ENCODE measurements at places on chromosomes 5 and 9.

GRCh38 chr5:94595281-94595840, 23.0 kb downstream of the KIAA0825 start:
- DNase-seq: no peak

- DNase-seq: peak; percentile 19
Measured at GRCh38 chr9:1837453-1838084, 177.6 kb upstream of the SMARCA2 start.

DNA sequence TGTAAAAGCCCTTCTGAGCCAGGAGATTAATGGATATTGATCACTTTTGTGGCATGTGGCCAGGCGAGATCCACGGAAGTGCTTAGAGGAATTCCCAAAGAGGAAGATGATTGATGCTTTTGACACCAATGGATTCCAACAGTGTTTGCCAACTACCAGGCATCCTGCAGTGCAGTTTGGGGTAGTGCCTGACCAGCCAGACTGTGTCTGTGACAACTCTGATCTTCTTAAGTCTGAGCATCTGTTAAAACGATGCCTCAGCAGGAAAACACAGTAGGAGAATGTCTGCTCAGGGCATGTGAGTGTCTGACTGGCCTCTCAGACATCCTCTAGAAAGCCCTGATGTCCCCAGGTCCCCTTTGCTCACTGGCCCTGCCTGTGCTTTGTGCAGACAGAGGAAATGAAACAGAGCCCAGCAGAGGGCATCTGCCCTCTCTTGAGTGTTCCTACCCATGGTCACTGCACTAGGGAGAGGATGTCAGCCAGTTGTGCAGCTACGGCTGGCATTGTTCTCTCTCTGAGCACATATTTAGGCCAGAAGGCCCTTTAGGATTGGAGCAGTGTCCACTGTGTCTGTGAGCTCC, 57.0 kb downstream of the TRPC7 start:
- DNase-seq: no peak

DNA sequence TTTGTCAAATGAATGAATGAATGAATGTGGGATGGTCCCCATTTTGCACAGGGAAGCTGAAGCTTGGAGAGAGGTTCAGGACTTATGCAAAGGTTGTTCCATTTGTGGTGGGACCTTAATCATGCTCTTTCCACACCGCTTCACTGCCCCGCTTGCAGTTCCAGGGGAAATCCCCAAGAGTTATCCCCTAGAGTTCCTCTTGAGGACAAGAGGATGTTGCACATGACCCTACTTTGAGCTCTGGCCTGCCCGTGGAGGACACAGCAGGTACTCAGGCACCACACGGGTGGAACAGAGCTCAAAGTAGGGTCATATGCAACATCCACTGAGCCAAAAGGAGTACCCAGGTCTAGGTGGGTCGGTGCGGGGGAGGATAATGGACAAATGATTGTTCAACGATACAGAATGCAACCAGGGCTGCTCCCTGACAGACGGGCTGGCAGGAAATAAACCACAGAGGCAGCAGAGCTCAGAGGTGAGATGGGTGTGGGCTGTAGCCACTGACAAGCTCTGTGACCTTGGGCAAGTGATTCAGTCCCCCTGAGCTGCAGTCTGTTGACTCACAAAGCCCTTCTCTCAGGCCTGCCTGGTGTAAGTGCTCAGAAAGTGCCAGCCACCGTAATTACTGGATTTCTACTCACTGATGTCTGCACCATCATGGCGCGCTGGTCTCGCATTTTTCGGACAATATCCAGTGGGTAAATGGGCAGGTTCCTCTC, 60.3 kb upstream of the EPB41L4B start:
- DNase-seq: no peak

DNA sequence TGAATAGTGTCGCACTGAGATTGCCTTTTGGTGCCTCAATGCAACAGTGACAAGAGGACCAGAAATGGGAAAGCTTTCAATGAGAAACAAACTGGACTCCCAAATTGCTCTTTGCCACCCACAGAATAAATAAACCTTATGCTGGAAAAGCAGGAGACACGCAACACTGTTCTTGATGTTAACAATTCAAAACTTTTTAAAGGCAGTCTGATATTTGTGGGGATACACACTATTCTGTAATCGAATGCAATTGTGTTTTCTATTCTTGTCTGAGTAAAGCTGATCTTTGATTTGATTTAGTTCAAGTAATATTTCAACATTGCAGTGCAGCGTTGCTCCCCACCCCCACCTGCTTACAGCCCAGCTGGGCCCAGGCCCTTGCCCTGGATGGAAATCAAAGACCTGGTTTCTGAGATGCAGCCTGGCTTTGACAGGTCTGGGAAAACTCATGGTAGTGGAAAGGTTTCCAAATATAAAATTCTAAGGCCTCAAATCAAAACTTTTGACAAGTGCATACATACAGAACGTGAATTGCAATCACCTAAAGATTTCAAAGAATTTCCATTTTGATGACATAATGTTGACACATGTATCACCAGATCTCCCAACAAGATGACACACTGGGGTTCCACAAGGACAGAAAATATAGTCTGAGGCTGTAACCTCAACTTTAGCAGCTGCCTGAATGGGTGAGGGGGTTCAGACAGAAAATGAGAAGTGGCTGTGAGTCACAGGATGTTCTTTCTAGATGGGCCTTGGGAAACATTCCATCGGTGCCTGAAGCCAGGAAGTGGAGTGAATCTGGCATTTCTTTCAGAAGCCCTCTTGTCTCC, 55.1 kb downstream of the ABCA1 start:
- DNase-seq: peak; percentile 97

DNA sequence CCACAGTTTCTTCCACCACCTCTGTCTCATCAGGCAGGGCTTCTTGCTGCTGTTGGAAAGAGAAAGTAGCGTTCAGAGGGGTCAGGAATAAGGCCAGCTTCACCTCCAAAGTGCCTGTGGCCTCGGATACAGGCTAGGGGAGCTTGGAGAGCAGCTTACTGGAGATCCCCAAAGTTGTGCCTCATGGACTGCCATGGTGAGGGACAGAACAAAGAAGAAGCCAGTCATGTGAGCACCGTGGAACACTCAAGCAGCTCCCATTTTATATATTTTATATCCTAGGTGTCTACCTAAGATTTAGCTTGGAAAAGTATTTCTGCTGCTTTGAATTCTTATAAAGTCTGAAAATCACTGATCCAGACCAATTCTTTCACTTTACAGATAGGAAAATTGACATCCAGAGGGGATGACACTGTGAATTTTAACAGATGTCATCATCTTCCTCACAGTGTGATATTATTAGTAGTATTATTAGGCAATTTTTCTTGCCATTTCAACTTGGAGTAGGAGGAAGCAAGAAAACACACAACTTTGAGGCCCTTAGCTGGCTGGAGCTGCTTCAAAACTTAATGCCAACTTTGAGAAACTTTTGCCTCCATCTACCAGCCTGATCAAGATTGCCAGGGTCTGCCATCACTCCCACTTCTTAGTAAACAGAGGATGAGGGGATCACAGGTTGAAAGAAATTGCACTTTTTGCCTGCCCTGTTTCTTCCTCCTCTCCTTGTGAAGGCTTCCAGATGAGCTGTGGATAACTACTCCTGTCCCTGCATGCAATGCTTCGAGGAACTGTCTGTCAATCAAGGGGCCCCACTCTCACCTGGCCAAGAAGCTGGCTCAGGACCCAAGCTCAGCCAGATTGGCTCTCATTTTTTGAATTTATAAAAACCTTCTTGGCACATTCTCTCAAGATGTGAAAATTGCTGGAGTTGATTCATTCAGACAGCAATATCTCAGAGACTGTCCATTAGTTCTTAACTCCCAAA, 11.8 kb downstream of the SPARC start:
- no peak for DNase-seq

DNA sequence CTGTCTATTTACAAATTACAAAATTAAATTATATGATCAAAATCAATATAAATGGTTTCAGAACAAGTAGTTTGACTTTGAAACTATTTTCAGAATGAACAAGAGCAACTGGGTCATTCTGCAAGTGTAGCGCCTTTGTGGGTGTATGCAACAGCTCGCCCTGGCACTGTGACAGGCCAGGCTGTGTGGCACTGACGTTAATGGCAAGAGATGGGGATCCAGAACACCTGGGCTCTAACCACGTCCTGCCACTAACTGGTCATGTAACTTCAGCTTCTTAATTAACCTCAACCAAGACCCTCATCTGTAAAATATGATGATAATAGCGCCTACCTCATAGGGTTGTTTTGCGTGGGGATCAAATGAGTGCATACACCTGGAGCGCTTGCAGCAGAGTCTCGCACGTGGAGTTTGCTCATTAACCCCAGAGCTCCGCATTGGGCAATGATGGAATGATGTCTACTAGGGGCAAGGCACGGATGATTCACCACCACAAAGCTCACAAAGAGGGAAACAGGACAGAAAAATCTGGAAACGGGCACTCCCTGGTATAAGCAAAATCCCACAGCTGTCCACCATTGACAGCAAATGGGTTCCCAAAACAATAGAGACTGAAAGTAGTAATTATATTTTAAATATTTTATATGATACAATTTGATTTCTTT, 639.4 kb downstream of the SEMA5A start:
- DNase-seq: no peak

DNA sequence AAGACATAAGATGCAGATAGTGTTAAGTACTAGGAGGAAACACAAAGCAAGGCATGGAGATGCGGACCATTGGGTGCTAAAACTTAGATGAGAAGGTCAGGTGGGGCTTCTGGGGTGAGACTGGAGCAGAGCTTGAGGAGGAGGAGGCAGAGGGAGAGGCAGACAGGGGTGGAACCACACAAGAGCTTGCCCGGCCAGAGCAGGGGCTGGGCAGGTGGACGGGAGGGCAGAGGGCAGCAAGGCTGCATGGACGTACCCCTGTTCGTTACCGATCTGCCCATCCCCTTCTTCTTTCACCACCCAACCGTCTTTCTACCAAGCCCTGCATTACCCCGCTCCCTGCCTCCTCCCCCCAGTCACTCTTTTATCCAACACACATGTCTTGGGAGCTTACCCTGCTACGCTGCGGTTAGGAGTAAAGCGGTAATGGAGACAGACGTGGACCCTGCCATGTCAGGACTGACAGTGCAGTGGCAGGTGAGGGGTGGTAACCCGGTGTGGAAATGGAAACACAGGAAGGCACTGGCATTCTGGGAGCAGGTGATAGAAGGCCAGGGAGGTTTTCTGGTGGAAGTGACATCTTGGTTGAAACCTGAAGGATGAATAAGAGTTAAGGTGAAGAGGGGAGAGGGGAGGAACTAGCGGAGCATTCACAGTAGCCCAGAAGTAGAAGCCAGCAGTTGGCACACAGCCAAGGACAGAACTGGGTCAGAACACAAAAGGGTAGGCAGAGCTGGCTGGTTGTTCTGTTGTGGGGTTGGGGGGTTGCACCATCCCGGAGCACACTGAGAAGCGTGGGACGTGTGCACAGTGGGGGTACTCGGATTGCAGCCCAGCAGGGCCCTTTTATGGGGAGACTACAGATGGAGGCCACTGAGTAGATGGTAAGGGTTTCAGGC, 167.2 kb downstream of the CACNA1B start:
- DNase-seq: no peak

DNA sequence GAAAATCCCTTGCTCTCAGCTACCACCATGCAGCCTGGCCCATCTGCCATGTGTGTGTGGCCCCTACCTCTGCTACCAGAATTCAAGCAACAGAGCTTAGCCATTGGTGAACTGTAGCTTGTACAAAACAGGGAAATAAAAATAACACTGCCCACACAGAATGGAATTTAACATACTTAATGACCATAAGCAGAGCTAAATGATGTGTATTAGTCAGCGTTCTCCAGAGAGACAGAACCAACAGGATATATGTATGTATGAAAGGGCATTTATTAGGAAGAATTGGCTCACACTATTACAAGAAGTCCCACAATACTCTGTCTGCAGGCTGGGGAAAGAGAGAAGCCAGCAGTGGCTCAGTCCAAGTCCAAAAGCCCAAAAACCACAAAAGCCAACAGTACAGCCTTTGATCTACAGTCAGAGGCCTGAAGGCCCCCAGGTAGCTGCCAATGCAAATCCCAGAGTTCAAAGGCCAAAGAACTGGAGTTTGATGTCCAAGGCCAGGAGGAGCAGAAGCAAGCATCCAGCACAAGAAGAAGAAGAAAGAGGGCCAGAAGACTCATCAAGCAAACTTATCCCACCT, 318.8 kb downstream of the DNAH5 start:
- no peak for DNase-seq

Measured in kidney capillary endothelial cell (primary cell).